ENCODE measurements at places on chromosomes 7 and 10.

- no peak for DNase-seq
Observed at GRCh38 chr10:75430000-75430763, 1.2 kb upstream of the LRMDA start.

DNA sequence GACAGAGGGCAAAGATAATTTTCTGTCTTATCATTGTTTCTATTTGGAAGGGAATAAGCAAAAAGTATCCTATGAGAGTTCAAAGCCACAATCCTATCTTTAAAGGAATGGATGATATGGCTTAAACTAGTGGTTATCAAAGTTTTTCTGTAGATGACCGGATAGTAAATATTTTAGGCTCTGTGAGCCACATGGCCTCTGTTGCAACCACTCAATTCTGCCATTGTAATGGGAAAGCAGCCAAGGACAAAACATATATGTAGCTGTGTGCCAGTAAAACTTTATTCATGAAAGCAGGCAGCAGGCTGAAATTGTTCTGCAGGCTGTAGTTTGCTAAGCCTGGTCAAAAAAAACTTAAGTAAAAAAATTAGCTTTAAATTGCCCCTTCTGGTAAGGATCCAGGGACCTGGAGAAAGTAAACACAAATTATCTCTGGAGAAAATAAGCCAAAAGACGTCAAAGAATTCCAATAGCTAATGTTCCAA is 73.3 kb downstream of the THSD7A start:
- DNase-seq, result no peak

DNA sequence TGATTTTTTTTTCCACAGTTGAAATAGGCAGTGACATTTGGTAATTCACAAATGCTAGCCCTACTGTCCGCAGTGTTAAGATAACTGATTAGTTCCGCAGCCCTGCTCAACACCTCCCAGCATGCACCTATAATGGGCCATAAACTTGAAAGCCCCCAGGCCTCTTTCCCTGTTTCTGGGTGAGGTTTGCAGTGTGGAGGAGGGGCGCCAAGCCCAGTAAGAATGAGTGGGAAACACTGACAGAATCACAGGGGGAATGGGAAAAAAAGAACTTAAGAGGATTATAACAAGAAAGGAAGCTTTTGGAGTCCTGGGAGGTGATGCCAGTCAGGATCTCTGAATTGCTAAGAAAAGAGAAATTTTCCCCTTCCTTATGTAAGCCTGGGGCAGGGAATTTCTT is 39.6 kb upstream of the SP8 start:
- DNase-seq, result no peak

DNA sequence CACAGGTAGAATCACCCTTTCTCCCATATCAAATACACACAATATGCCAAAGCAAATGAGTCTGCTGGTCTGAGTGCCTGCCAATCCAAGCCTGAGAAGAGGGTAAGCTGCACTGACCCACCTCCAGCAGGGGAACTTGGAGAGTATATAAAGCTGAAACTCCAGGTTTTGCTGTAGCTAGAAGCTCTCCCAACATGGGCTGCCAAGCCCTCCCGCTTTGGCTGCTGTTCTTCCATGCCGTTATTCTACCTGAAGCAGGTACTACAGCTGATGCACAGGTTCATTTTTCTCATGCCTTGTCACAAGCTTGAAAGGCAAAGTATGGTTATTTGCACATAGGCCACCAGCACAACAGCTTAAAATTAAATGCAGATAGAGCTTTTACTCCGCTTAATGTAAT is 21.5 kb upstream of the C10orf120 start:
- no peak for DNase-seq

- DNase-seq, result no peak
Observed at GRCh38 chr10:87752566-87752965, 65.5 kb downstream of the ATAD1 start.

DNA sequence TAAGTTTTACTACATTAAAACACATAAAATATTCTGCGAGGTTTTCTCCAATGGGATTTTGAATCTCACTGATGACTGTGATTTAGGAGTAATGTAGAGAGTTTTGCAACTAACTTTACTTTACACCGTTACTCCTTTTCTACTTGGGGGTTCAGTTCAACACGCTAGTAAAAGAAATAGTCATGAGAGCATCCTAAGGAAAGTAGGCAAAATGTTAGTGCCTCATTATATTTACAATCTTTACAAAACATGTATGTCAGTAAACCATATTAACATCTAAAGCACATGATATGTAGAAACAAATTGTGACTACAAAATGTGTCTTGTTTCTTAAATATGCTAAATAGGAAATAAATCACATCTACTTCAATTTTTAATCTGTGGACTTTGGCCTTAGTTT is 6.0 kb downstream of the MEOX2 start:
- DNase-seq, result no peak

Measured in forelimb muscle (tissue), 1 donor.